GM12878 (cell line): ENCODE measurements at places on chromosomes 5 and 9.

DNA sequence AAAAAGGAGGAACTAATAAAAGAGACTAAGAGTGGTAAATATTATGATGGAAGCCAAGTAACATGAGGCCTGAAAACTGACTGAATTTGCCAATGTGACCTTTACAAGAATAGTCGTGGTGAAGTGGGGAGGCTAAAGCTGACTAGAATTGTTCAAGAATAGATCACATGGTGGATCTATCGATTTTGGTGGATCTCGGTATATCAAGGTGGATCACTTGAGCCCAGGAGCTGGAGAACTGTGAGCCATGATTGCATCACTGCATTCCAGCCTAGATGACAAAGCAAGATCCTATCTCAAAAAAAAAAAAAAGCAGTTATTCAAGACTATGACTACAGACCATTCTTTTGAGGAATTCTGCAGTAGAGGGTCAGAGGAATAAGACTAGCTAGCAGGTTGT, 15.1 kb downstream of the ERMP1 start:
- DNase-seq, result no peak

- no peak for DNase-seq
These were observed 46.1 kb upstream of the MAMDC2 start for GRCh38 chr9:69997524-69997923.

GRCh38 chr5:133848341-133848811, 120.0 kb downstream of the C5orf15 start:
- DNase-seq, result no peak

GRCh38 chr9:36169708-36170107, 520 bp downstream of the CCIN start:
- no peak for DNase-seq

GRCh38 chr9:128921881-128922763, 1.3 kb downstream of the PHYHD1 start:
- no peak for DNase-seq

DNA sequence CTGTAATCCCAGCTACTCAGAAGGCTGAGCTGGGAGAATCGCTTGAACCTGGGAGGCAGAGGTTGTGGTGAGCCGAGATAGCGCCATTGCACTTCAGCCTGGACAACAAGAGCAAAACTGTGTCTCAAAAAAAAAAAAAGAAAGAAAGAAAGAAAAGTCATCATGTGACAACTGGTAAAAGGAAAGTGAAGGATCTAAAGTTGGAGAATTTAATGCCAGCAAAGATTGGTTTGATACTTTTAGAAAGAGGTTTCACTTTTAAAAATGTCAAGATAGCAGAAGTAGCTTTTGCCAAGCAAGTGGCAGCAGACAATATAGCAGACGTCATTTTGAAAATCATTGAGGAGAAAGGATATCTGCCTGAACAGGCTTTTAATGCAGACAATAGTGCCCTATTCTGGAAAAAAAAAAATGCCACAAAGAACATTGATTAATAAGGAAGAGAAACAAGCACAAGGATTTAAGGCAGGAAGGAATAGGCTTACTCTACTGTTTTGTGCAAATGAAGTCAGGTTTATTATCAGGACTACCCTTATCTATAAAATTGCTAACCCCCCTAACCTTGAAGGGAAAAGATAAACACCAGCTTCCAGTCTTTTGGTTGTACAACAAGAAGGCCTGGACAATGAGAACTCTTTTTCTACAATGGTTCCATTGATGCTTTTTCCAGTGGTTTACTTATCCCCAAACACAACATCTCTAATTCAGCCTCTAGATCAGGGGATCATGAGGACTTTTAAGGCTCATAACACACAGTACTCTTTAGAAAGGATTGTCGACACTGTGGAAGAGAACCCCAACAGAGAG, 12.0 kb downstream of the PKD2L2 start:
- no peak for DNase-seq

DNA sequence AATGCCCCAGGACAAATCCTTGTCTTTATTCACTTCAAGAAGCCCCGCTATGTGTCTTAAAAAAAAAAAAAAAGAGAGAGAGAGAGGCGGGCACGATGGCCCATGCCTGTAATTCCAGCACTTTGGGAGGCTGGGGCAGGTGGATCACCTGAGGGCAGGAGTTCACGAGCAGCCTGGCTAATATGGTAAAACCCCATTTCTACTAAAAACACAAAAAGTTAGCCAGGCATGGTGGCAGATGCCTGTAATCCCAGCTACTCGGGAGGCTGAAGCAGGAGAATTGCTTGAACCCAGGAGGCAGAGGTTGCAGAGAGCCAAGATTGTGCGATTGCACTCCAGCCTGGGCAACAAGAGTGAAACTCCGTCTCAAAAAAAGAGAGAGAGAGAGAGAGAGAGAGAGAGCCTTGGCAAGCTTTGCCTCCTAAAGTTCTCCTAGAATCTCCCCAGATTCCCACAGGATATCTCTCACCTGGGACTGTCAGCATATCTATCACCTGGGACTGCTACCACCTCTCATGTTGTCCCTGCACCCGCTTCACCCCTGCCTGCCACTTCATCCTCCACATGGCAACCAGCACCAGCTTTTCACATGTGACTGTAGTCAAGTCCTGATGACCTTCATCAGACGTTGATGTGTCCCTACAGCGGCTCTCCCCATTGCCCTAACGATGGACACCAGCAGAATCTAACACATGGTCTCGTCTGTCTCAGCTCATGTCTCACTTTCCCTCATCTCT, 5.8 kb downstream of the ITK start:
- DNase-seq, result no peak

- no peak for DNase-seq
These were observed 12.0 kb downstream of the LRRC26 start for GRCh38 chr9:137157618-137158415.

GRCh38 chr9:69719983-69720382, 39.8 kb downstream of the PTAR1 start:
- no peak for DNase-seq

DNA sequence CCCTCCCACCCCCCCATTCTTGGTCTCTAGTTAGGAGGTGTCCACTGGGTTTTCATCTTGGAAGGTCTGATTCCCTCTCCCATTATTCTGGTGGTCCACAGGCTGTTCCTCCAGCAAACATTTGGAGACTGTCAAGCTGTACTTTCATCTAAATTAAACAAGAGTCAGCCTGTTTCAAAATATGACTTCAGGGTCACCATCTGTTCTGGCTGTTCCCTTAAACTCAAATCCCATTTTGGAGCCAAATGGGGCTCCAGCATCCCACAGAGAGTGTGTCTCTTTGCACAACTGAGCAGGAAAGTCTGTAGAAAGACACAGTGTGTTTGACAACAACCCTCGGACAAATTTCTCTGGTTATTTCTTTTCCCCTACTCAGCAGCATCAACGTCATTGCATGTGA, 20.5 kb downstream of the COL15A1 start:
- no peak for DNase-seq

GRCh38 chr9:113403646-113404045, 2.6 kb upstream of the ALAD start:
- DNase-seq, result no peak

GRCh38 chr5:80251636-80252035, 4.2 kb downstream of the SERINC5 start:
- DNase-seq, result no peak

- DNase-seq, result peak; percentile 97
These were observed 11.8 kb upstream of the CXXC5 start for GRCh38 chr5:139636207-139636792.

DNA sequence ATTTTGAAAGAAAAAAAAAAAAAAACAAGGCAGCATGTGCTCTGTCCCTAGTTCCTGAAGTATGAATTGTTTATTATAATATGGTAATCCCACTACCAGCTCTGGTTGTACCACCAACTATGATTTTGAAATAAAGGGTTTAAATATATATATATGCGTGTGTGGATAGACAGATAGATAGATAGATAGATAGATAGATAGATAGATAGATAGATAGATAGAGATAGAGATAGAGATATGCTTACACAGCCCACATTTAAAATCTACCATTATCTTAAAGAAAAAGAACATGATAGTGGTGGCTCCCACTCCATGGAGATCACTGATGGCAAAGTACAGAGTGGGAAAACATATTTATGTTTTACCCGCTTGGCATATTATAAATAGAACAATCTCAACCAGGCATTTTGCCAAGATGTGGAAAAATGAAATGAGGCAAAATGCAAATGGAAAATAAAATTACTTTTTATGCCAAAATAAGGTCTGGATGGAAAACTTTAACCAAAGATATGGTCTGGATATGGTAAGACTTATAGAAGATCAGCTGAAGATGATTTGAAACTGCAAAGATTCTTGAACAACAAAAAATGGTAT, 170.0 kb downstream of the ARL15 start:
- no peak for DNase-seq

- no peak for DNase-seq
These were observed 48.2 kb downstream of the ADAMTS2 start for GRCh38 chr5:179297026-179297425.

DNA sequence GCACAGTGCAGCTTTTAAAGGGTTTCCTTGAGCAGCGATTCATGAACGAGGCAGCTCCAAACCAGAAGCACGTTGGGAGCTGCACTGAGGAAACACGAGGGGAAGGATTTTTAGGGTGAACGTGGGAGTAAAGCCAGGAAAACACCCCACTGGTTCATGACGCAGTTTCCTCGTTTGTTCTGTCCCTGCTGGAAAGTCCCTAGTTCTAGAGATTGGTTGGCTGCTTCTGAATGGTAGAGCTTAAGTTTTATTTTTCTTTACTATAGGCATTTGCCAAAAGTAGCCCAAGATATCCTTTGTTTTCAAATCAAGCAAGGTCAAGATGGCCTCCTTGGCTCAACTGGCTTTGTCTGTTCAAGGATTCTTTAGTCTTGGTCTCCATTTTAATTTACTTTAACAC, 116.5 kb upstream of the CACNA1B start:
- peak; percentile 85 for DNase-seq

DNA sequence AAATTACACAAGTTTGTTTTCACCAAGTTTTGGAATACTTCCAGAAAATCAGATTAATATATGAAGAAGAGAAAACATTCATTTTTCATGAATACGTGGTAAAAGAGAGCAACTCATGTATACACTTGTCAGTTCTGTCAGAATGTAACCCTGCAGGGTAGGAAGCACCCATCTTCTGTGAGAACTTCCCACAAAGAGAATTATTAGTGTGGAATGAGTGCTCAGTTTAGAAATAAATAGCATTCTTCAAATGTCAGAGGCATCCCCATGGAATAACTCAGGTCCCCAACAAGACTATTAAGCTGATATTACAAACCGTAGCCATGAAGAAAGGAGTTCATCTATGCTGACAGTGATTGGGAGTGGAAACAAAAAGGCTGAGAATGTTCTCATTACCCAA, 45.2 kb downstream of the EPB41L4A start:
- DNase-seq, result no peak

DNA sequence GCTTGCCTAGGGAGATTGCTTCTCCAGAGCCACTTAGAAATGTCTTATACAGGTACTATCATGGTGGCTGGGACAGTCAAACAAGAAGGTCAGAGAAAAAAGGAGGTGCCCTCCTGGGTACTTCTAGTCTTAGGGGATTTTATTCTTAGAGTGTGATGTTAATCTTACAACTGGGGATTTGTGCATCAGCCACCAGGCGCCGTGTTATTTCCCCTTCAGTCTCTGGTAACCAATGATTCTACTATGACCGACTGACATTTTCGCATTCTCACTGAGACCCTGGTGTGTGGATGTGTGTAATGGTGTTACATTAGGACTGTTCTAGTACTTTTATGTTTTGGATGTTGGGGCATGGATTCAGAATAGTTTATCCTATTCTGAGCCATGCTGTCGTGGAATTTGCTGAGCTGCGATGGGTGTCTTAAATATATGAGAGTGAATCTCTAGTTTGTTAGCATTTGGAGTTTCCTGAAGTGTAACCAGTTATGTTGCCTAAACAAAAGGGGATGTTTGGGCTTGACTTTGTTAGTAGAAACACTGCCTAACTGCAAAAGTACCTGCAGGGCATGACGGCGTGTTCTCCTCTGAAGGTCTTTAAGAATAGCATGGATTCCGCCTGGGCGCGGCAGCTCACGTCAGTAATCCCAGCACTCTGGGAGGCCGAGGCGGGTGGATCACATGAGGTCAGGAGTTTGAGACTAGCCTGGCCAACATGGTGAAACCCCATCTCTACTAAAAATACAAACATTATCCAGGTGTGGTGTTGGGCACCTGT, 175.2 kb upstream of the DAP start:
- DNase-seq, result no peak

- no peak for DNase-seq
These were observed 194.3 kb upstream of the MAP3K1 start for GRCh38 chr5:56620903-56621677.

DNA sequence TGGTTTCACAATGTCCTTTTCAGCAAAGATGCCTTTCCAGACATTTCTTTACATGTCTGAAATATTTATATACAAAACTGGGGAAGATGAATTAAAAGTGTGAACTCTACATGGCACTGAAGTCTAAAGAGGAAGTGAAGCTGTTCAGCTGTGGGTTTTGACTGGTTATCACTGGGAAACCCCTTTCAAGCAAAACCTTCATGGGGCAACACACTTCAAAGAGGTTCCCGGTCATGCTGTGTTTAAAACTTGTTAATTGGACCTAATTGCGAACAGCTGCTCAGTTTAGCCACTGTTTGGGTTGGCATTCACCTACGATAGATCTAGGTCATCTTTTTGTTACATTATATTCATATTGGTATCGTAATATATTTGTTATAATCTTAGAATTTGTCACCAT, 20.0 kb upstream of the GDNF start:
- peak; percentile 75 for DNase-seq

- DNase-seq, result no peak
These were observed 1.1 kb downstream of the LURAP1L start for GRCh38 chr9:12775679-12776512.

- DNase-seq, result no peak
These were observed 57.8 kb downstream of the FYB1 start for GRCh38 chr5:39161578-39161977.

DNA sequence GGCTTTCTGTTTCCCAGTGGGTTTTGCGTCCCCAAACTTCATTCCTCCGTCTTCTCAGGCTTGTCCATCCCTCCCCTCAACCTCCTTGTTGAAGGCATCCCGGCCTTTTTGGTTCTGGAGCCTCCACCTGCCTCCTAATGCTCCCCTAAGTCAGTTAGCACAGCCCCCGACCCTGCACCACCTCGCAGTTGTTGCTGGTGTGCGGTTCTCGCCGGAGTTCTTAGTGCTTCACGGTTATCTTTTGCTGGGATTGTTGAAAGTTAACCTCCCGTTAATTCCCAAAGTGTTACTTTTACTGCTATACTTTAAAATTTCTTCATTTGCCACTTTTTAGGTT, 447 bp downstream of the UBLCP1 start:
- no peak for DNase-seq

- DNase-seq, result no peak
These were observed 25.5 kb downstream of the MEGF9 start for GRCh38 chr9:120688758-120689157.

- no peak for DNase-seq
These were observed 58.4 kb downstream of the SLC1A3 start for GRCh38 chr5:36664766-36665165.

DNA sequence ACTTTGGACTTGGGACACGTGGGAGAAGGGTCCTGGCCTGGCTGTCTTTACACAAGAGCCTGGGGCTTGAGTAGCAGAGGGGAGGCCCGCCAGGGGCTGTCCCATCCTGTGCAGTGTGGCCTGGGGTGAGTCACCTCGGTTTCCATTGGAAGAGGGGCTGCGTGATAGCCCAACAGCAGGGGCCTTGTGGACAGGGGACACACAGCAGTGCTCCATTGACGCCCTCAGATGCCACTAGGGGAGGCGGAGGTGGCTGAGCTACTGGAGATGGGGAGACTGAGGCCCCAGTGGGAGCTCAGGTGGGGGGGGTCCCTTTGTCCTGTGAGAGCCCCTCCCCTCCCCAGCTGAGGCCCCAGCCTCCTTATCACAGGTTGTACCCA, 50.0 kb upstream of the RNU6ATAC start:
- no peak for DNase-seq
